Left lobe of liver (tissue), 2 donors: ENCODE measurements at places on chromosomes 3 and 15. TPM values are rescaled to one million over a fixed set of nuclear protein-coding genes. Genes with fewer than 3 reads are reported as not detected.

Gene EAF2
- total RNA-seq: 2.2 TPM

GRCh38 chr15:60612400-60613048 lies 133.6 kb upstream of the ICE2 start:
- DNase-seq: no peak

DNA sequence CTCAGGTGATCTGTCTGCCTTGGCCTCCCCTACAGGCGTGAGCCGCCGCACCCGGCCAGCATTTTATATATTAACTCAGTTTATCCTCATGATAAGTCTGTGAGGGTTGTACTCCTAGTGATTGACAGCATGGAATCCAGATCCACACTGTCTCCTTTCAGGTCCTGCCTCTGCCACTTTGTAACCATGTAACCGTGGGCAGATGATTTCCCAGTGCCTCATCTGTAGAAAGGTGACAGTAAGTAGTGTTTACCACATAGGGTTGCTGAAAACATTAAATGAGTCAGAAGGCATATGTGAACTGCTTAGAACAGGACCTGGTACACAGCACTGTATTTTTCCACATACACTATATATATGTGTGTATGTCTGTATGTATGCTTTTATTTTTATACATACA lies 2.4 kb downstream of the FYTTD1 start:
- DNase-seq: no peak

GRCh38 chr3:23877329-23877980 lies 39.3 kb downstream of the NKIRAS1 start:
- DNase-seq: no peak

GRCh38 chr3:149424918-149425317 lies 47.5 kb upstream of the TM4SF1 start:
- no peak for DNase-seq

GRCh38 chr15:55902981-55903380 lies 90.4 kb downstream of the NEDD4 start:
- DNase-seq: no peak

GRCh38 chr3:175288621-175289020 lies 429.5 kb downstream of the NAALADL2 start:
- DNase-seq: no peak

DNA sequence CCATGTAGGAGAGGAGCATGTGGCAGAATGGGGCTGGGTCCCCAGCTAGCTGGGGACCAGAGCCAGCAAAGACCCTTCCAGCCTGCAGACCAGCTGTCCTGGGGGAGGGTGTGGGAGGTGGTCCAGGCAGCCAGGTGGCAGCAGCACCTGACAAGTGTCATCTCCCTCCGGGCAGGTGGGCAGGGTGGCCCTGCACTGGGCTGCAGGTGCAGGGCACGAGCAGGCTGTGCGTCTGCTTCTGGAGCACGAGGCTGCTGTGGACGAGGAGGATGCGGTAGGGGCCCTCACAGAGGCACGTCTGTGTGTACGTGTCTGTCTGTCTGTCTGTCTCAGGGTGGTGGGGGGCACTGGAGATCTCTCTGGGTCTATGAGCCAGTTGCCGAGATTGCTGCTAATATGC lies 5.5 kb downstream of the ANKDD1A start:
- no peak for DNase-seq

Gene ZPLD1
- total RNA-seq: not detected

- DNase-seq: no peak
Measured at GRCh38 chr3:55480911-55481743, 6.0 kb downstream of the WNT5A start.

- DNase-seq: no peak
Measured at GRCh38 chr3:106256249-106256957, 387.6 kb upstream of the CBLB start.

Gene LOXL1
- total RNA-seq: 0.75 TPM

Gene STX19
- total RNA-seq: not detected

- DNase-seq: no peak
Measured at GRCh38 chr3:133948131-133948810, 52.6 kb upstream of the RAB6B start.

DNA sequence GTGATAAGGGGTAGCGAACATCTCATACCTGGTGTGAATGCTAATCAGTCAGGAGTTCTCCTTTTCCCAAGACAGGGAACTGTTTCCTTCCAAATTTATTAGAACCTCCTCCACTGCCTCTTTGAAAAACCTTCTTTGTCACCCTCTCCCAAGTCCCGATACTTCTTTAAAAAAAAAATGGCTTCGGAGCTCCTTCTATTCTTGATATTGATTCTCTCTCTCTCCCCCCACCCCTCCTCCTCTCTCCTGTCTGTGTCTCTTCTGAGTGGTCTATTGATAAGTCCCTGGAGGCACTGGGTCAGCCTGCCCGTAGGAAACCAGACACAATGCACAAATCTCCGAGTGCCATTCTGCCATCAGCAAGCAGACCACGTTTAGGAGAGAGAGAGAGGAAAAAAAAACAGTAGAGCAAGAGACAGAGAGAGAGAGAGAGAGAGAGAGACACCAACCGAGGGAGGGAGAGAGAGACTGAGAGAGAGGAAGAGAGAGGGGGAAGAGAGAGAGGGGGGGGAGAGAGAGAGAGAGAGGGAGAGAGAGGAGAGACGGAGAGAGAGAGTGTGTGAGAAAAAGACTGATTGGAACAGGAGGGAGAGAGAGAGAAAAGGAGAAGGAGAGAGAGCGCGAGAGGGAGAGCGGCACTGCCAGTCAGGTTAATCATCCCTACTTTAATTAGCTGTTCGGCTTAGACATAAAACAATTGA lies 160.9 kb downstream of the TIGIT start:
- DNase-seq: no peak
